ENCODE measurements at places on chromosomes 5 and 9. TPM values are rescaled to one million over a fixed set of nuclear protein-coding genes. Genes with fewer than 3 reads are reported as not detected.

The FAM221B gene
- 0.10 TPM for polyA plus RNA-seq

The STKLD1 gene
- 3.4 TPM for polyA plus RNA-seq

The SPATA31A3 gene
- not detected for polyA plus RNA-seq

The IL17B gene
- 2.8 TPM for polyA plus RNA-seq

The PDE6A gene
- 0.10 TPM for polyA plus RNA-seq

The ANKRD18B gene
- polyA plus RNA-seq: 1.2 TPM

The SPOCK1 gene
- polyA plus RNA-seq: 9.0 TPM

- DNase-seq: no peak
These were observed 34.6 kb downstream of the HACD4 start for GRCh38 chr9:20996809-20997208.

GRCh38 chr5:125232779-125233230 is 486.4 kb upstream of the ZNF608 start:
- DNase-seq: no peak

DNA sequence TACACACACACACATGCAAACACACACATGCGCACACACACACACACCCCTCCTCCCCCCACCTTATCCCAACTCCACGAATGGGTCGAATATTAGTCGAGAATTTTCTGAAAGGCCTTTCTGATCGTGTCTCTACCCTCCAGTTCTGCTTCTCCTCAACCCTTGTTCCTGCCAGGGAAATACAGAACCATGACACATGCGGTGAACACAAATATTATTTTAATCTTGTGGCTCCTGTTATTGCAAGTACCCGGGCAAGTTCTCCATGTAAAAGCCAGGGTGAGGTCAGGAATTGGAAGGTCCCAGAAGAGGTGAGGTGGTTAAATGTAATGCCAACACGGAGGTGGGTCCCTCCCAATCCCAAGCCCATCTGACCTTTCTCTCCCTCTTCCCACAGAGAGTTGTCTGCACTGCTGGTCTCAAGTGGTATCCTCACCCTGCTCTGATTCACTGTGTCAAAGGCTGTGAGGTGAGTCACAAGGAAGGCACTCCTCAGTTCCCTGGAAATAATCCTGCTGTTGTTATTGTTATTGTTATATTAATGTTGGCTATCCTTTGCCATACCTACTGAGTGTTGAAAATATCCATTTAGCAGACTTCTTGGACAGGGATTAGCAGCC is 223.7 kb downstream of the PAPPA start:
- no peak for DNase-seq

DNA sequence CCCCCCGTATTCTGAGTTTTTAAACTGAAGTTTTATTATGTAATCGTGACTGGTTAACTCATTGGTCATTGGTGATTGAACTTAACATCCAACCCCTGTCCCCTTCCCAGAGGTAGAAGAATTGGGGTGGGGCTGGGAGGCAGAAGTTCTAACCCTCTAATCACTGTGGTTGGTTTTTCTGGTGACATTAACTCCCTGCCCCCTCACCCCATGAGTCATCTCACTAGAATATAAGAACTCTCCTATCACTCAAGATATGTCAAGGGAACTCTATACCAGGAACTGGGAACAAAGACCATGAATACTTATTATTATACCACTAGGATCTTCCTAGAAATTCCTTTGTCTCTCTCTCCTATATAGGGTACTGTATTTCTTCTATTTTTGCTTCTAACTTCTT is 52.3 kb upstream of the CAVIN4 start:
- no peak for DNase-seq

GRCh38 chr5:115375893-115376292 is 79.4 kb upstream of the CCDC112 start:
- no peak for DNase-seq

DNA sequence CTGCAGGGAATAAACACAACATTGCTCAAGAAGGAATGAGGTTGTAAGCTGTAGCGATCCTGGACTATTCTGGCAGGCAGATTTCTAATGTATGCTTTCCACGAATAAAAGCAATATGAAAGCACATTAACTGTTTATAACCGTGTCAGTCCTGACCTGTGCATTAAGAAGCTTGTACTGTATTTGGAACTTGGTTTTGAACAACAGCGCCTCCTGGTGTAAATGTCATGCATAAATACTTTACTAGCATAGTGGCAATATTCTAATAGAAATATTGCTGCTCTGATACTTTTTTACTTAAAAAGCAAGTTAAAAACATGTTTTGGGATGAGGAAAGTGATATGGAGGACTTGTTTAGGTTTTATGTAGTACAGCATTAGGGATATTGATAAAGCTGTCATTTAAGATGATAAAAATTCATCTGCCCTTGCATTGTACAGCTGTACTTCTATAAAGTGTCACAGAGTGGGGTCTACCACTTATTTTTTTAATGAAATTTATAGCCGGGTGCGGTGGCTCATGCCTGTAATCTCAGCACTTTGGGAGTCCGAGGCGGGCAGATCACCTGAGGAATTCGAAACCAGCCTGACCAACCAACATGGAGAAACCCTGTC is 70.7 kb upstream of the GNE start:
- DNase-seq: peak; percentile 58

GRCh38 chr9:1881708-1882295 is 133.3 kb upstream of the SMARCA2 start:
- DNase-seq: no peak

DNA sequence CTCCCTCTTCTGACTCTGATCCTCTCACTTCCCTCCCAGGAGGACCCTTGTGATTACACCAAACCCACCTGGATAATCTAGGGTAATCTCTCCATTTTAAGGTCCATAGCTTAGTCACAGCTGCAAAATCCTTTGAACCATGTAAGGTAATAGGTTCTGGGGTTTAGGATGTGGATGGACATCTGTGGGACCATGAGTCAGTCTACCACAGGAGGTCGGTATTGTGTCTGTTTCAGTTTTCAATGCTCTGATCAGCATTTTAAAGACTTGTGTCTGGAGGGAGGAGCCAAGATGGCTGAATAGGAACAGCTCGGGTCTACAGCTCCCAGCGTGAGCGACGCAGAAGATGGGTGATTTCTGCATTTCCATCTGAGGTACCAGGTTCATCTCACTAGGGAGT is 112.6 kb downstream of the CAVIN4 start:
- no peak for DNase-seq

GRCh38 chr9:111023128-111023527 is 15.1 kb downstream of the LPAR1 start:
- no peak for DNase-seq

GRCh38 chr9:78592811-78593210 is 295.9 kb downstream of the PSAT1 start:
- no peak for DNase-seq
